ENCODE measurements at places on chromosomes 2 and 18.

GRCh38 chr2:111194835-111195621 lies 74.3 kb downstream of the BCL2L11 start:
- DNase-seq: no peak

- no peak for DNase-seq
These were observed 78.9 kb upstream of the DAPL1 start for GRCh38 chr2:158716121-158716791.

GRCh38 chr18:52572036-52573000 lies 232.3 kb downstream of the DCC start:
- DNase-seq: no peak

DNA sequence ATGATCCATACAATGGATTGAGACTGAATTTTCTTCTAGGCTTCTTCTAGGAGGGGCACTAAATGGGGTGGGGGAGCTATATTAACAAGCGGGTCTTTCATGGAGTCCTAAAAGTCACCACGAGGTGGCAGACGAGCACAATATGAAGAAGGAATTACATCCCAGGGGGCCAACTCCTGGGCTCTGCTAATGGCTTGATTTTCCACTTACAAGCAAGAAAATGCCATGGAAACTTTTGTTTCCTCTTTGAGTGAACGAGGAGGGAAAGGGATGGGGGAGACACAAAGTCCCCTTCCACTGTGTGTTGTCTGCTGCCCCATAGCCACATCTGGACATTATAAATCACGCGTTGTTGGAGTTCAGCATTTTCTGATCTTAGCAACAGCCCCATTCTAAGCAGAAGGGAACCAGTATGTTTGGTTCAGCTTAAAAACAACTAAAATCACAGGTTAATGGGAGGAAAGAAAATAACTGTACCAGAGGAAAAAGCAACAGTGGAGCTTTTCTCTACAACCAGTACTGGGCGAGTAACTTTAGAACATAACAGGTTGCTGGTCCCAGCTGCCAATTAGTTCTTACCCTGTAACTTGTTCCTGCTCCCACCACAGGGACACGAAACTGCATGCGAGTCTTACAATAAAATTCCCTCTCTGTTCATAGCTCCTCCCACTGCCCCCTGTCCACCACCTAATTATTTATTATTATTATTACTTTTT lies 285.0 kb upstream of the PARD3B start:
- no peak for DNase-seq

- DNase-seq: no peak
These were observed 36.6 kb upstream of the MRPL19 start for GRCh38 chr2:75609937-75610508.

GRCh38 chr2:68190991-68191731 lies 33.5 kb downstream of the PNO1 start:
- no peak for DNase-seq

GRCh38 chr18:22858121-22858520 lies 75.0 kb upstream of the RBBP8 start:
- DNase-seq: no peak

GRCh38 chr2:94994914-94995552 lies 30.5 kb upstream of the MAL start:
- DNase-seq: no peak

GRCh38 chr2:63719052-63719451 lies 122.6 kb upstream of the UGP2 start:
- DNase-seq: no peak

DNA sequence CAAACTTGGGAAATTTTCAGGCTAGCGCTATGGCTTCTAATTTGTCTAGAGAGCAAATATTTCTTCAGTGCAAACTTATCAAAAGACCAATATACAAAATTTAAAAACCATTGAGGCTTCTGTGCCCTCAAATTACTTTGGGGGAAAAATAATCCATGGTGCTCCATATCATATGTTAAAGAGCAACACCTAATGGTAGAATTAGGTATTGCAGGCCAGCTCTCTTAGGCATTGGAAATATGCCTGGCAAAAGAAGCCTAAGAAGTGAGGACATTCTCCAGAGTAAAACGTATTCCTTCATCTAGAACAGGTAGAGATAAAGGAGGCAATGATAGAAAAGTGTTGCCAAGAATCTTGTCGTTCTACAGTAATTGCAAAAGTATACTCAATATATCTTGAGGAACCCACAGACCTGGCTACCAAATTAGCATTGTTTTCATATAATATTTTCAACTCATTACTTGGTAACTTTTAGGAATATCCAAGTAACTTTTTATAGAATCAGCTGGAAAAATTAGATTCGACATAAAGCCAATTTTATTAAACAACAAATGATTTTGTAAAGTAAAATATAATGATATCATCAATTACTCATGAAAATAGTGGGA lies 401.1 kb downstream of the BCL11A start:
- no peak for DNase-seq

DNA sequence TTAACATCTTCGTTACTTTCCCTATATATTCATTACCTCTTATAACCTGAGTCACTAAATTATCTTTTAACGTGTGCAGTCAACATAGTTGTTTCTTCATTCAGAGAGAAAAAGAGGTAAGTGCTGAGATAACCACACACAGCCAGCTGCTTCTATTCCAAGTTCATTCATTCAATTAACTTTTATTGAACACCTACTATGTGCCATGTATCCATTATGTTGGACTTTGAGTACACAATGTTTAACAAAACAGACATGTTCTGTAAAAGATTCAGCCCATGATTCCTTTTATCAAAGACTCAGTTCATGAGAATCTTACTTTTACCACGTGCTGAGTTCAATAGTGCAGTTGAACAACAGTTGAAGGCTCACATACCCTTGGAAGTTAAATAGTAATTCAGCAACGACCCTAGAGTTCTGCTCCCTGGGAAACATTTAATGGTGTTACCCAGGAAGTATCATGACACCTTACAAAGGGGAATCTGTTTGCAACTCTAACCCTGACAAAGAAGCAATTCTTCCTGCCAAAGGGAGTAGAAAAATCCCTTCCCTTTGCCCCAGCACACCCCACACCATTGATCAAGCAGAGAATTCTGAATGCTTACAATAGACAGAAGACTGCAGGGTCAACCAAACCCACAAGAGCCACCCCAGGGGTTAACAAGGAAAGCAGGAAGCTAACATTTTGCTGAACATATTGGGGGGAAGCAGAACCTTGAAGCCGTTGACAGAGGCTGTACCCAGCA lies 595.8 kb downstream of the STK39 start:
- DNase-seq: no peak

DNA sequence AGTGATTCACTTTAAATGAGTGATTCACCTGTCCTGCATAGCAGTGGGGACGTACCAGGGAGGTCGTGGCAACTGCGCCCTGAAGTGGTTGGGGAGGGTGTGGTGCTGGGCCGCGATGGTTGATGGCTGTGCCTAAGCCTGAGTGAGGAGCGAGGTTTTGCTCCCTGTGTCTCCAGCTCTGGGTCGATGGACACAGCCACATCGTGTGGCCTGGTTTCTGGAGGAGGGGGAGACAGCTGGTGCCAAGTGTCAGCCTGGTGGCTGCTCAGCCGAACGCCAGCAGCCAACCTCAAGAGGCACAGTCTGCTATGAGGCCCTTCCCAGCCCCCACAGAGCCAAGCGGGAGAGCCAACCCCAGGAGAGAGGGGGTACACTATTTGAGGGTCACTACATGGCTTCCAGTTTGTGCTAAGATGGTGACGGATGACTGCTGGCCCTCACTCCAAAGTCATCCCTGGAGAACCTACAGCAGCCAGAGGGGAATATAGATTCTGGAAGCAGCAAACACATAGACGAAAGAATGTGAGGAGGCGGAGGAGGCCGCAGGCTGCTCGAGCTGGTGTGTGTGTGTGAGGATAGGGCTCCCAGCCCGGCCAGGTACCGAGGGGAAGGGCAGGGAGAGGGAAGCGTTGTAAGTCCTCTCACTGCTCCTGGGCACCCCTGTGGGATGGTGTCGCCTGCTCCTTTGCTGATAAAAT lies 58.6 kb upstream of the OTOF start:
- DNase-seq: no peak

DNA sequence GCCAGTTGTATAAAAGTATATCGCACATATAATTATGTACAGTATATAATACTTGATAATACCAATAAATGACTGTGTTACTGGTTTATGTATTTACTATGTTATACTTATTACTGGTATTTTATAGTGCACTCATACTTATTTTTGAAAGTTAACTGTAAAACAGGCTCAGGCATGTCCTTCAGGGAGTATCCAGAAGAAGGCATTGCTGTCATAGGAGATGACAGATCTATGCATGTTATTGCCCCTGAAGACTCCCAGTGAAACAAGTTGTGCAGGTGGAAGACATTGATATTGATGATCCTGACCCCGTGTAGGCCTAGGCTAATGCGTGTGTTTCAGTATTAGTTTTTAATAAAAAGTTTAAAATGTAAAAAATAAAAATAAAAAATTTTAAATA lies 20.3 kb upstream of the ASXL3 start:
- DNase-seq: no peak

- no peak for DNase-seq
These were observed 104.5 kb downstream of the OSBPL6 start for GRCh38 chr2:178298785-178299212.

DNA sequence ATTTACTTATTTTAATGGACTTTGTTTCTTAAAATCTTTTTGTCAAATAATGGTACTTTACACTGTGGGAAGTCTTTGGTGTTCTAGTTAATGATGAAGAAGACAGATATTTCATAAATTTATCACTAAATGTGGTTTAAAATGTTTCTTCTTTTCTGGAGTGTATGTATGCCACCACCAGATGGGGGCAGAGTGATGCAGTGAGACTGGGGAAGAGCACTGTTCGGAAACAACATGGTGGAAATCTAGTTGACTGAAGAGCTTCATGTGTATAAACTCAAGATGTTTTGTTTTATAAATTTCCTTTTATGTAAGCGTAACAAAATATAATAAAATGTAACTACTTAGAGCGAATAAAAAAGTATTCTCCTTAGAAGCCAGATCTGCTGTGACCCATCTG lies 195.1 kb downstream of the KCNE4 start:
- DNase-seq: no peak

GRCh38 chr18:65363011-65363410 lies 387.8 kb upstream of the CDH7 start:
- no peak for DNase-seq

- DNase-seq: no peak
These were observed 3.3 kb downstream of the ACVR1 start for GRCh38 chr2:157872791-157873190.

- no peak for DNase-seq
These were observed 1748.4 kb upstream of the CELF4 start for GRCh38 chr18:39313992-39314391.

- no peak for DNase-seq
These were observed 50.7 kb downstream of the SFXN5 start for GRCh38 chr2:73020657-73021370.

DNA sequence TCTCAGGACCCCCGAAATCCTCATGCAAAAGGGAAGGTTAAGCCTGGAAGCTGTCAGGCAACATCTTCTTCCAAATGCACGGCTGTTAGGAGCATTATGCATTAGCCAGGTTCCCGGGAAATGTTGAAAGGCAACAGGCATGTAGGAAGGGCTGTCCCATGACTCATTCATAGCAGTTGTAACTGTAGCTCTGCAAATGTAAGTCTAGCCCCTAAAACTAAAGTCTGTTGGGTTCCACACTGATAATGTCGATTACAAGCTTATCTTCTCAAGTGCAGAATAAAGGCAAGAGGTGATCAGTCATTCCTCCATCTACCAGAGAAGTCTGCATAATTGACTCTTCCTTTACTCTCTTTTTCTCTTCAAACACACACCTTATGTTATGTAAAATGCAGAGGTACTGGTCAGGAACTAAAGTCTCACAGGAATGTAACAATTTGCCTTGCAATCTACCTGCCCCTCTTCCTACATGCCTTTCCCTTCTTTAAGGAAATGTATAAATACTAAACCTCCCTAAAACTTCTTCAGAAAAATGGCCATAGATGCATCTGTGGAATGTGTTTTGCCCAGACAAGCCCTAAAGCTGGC lies 99.8 kb downstream of the AKAIN1 start:
- no peak for DNase-seq

GRCh38 chr2:148899638-148900318 lies 24.8 kb downstream of the KIF5C start:
- no peak for DNase-seq

DNA sequence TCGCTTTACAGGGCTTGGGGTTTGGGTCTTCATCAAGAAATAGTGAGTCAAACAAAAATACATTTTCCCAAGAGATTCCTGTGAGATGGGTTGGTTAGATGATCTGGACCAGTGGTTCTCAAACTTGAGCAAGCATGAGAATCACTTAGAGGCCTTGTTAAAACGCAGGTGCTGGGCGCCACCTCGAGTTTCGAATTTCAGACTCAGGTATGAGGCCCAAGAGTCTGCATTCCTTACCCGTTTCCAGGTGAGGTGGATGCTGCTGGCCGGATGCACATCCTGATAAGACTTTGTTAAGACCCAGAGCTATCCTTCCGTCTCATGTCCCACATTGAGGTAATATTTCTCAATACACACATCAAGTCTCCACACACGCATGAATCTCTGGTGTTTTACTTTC lies 707.8 kb upstream of the SALL3 start:
- no peak for DNase-seq

DNA sequence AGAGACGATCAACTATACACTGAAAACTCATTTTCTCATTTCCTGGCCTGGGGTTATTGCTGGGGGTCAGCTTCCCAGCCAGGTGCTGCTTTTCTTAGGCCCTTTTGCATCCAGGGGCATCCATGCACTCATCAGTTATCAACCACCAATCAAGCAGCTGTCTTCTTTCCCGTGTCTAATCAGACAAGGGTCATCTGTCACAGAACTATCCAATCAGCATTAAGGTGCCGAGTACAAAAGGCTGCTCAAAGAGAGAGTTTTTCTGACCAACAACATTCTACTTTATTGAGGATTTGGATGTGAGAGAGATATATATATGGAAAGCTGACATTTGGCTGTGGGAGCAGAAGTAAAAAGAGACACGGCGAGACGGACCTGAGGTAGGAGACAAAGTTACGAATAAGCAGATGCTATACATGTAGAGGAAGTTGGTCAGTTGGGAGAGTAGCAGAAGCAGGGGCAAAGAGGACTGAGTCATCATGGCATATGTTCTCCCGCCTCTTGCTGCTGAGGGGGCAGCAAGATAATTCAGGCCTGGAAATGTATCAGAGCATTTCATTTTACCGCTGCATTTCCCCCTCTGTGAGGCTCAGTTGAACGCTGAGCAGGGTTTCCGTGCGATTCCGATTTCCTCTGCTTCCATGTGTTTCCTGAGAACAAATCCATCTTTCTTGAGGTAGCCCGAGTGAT lies 129.3 kb downstream of the NUP35 start:
- DNase-seq: no peak

All from activated CD4-positive, CD25-positive, alpha-beta regulatory T cell treated with anti-CD3 and anti-CD28 coated beads, Interleukin-2, amount 50 U/mL, for 16 hours (primary cell).